KG1 (cell line): ENCODE measurements at places on chromosomes 6 and 20.

DNA sequence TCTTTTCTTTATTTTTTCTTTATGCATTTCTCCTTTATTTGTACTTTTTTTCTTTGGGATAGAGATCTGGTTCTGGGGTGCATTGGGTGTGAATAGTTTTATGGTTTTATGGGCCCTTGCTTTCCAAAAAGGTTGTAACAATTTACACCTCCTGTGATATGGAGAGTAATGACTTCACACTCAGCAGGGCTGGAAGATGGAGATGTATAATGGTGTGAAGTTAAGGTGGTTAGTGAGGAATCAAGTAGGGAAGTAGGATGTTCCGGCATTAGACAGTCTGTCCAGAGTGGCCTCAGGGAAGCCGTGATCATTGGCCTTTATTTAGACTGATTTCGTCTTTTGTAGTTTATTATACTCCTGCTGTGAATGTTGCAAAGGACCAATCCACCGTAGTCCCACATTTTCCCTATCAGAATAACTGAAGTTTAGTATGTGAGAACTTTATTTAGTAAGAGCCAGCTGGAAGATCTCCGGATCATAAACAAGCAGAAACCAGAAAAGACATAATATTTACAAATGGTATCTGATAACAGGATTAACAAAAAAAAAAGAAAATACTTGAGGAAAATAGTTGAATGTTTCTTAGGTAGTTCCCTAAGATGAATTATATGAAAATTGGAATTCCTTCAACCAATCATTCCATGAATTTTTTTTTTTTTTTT is 255.5 kb downstream of the TBC1D7 start:
- no peak for DNase-seq

DNA sequence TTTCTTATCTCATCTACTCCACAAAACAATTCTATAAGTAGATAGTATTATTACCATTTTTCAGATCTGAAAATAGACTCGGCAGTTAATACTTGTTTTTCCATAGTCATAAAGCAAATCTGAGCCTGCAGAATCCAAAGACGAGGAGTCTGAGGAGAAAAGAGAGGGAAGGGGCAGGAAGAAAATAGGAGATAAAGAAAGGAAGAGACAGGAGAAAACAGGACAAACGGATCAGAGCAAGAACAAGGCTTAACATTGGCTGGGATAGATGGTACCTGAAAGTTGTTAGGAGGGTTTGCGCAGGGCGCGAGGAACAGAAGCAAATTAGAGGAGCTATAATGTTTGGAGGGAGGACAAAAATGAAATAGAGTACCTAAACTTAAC is 639 bp upstream of the PPIL1 start:
- DNase-seq, result no peak

DNA sequence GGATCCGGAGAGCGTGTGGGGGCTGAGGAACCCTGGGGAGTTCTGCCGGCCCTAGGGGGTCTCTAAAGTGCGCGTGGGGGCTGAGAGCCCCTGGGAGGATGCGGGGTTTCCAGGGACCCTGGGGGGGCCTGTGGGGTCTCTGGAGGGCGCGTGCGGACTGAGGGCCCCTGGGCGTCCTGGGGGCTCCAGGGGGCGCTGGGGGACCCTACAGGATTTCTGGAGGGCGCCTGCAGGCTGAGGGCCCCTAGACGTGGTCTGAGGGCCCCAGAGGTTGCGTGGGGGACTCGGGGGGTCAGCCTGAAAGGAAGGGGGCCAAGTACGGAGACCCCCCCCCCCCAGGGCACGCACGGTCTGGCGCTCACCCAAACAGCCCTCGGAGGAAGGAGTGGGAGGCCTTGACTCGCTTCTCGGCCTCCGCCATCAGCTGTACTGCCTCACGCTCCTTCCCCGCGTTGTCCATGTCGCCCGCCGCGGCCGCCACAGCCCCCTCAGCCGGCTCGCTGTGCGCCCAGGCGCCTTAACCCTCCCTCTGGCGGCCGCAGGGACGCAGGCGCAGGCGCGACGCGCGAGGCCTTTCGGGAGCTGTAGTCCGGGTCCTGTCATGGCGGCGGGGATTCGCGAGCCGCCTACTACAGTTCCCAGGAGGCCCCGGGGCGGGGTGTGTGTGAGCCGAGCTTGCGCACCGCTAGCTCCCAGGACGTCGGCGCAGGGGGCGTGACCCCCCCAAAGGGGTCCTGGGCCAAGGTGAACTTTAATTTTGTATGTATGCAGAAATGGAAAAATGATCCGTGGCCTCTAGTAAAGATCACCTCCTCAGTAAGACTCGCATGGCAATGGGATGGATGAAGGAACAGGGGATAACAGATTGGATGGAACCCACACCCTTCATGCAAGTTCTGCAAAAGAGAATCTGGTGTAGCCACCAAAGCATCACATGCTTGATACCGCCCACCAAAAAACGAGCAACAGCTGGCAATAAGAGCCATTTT is at the start of gene NAPB:
NAPB (minus strand) TSS at position 546 of the 989 bp plus-strand sequence; CDS start at position 460, 86 bp downstream.
- peak; percentile 86 for DNase-seq

DNA sequence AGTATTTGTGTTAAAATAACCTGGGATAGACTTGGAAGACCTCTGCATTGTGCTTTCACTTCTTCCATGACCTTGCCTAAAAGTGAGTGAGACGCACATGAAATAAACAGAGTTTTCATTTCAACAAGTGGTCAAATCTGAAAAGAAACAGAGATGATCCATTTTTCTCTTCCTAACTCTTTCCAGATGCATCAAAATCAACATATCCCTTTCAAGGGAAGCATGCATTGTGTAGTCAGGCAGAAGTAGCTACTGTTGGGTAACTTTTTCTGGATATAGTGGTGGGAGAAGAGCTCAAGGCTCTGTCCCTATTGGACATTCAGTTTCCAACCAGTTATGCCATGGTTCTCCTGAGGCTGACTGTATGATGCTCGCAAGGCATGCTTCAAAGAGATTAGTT is 233.0 kb upstream of the JAG1 start:
- DNase-seq, result no peak

DNA sequence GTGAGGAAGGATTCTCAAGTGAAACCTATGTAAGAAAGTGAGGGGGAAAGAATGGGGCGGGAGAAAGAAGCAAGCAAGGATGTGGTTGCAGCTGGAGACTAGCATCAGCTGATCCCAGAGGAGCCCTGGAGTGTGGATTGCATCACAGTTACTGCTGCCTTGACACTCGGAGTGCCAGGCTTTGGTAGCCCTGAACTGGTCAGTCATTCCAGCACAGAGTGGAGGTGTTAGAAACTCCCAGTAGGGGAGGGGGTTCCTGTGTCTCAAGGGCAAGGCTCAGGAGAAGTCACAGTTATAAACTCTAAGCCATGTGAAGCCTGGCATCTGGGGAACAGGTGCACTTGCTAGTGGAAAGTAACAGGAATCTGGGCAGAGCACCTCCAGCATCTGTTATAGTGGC is 23.5 kb downstream of the SNAP25 start:
- DNase-seq, result no peak

- no peak for DNase-seq
These were observed 763 bp downstream of the C6orf47 start for GRCh38 chr6:31659649-31660380.

DNA sequence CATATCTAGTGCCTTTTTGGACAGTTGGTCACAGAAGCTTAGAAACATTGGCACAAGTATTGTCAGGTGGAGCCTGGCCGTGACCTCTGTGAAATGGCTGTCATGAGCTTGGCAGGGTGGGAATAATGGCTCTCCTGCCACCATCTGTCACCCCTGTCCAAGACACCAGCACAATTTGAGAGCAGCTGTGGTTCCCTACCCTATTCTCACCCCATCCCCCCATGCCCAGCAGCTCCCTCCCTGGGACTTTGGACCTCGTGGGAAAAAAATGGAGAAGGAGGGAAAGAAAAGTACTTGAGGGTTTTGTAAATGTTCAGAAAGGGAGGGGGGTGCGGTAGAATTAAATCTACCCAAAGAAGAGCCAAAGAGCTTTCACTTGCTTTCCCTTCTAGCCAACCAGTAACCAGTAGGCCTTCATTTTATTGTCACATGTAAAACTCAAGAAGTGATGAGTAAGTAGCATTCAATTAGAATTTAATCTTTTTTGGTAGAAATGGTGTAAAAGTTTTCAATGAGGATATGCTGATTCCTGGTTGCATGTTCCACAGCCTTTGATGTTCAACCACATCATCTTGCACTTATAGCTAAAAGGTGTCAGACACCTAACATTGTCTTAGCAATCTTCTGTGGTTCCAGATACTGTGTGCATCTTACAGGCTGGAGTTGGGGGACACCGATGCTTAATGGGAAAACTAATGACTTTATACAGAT is 263.5 kb upstream of the TAB2 start:
- DNase-seq, result no peak

- DNase-seq, result no peak
These were observed 185.6 kb downstream of the TSHZ2 start for GRCh38 chr20:53157443-53158408.

GRCh38 chr6:30915591-30915946 is 1.5 kb downstream of the VARS2 start:
- DNase-seq, result no peak

GRCh38 chr6:130188207-130188899 is 34.4 kb downstream of the SAMD3 start:
- no peak for DNase-seq

- DNase-seq, result no peak
These were observed 387.3 kb upstream of the EPHA7 start for GRCh38 chr6:93806409-93807270.

DNA sequence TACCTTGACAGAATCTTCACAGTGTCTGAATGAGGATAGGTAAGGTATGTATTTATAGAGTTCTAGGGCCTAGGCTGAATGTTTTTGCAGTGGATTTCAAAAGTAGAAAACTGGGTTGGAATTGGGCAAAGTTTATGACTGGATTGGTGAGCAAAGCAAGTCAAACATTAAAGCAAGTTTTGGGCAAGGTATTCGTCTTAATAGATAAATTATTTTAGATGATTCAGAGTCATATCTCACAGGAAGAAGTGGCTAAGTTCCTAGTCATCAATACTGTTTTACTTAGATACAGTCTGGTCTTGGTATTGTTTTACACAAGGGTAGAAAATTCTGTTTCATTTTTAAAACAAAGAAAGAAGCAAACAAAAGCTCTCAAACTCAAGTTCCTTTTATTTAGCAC is 284.1 kb upstream of the EPHA7 start:
- no peak for DNase-seq

DNA sequence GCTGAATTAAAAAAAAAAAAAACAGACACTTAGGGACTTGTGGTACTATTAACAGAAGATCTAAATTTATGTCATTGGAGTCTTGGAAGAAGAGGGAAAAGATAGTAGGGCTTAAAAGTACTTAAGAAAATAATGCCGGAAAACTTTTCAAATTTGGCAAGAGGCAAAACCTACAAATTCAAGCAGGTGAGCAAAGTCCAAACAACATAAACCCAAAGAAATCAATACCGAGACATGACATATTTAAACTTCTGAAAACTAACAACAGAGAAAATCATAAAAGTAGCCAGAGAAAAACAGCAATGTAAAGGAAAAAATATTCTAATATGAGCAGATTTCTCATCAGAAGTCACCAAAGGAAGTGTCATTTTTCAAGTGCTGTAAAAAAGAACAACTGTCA is 44.4 kb downstream of the EPM2A start:
- DNase-seq, result no peak

GRCh38 chr6:80402266-80402665 is 295.8 kb downstream of the BCKDHB start:
- no peak for DNase-seq

DNA sequence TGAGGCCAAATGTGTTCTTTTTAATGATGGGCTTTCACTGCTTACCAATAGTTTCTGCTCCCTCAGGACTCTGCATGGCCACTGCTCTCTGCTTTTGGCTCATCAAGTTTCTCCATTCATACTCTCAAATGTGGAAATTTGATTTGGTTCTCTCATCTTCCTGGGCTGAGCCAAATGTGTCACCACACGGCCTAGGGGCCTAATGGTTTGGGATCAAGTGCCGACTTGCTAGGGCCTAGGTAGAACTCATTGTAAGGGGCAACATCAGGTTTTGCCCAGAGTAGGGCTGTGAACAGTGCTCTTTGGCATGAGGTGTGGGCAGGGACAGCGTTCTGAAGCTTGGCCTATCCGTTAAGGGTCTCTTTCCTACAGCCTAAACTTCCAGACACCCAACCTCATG is 3.9 kb upstream of the MRPS10 start:
- no peak for DNase-seq

DNA sequence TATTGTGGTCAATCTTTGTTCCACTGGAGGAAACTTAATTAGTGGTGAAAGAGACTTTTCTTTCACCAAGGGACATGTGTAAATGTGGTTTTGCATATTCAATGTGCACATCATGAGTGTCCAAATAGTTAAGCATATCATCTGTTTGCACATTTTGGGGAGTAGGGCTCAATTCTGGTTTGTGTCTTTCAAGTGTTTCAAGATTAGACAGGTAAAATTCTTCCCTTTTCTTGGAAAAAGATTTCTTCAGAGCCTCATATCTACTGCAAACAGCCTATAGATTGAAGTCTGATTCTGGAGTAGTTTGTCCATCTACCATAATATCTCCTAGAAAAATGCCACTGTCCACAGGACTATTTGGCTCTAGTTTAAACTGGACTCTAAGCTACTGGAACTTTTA is 26.9 kb upstream of the DEFB118 start:
- no peak for DNase-seq

DNA sequence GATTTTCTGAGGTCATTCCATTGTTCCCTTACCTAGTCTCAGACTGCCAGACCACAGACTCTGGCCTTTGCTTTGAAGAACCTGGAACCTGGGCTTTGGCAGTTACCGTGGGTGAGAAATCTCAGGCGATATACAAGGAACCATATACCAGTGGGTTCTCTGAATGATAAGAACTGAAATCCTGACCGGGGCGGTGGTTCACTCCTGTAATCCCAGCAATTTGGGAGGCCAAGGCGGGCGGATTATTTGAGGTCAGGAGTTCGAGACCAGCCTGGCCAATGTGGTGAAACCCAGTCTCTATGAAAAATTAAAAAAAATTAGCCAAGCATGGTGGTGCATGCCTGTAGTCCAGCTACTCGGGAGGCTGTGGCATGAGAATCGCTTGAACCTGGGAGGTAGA is 14.3 kb upstream of the SGK2 start:
- no peak for DNase-seq

- DNase-seq, result no peak
These were observed 41.7 kb downstream of the CHMP4B start for GRCh38 chr20:33852626-33853506.

DNA sequence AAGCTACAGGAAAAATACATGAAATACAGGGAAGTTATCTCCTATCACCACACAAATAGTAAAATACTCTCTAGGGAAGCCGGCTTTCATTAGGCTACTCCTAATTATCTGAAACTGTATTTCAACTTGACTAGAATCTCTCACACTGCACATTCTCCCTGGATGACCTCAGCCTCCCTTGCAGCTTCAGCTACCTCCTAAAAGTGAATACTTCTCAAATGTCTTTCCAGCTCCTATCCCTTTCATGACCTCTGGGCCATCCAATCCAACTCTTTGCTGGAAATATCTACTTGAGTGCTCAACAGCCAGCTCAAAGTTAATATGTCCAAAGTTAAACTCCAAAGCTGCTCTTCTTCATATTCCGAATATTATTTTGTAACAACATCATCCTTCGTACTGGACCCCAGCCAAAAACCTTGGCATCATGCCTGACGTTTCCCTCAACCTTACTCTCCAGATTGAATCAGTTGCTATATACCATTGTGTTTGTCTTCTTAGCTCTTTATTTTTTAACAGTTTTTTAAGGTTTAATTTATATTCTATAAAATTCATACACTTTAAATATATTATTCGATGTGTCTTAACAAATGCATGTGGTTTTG is 29.4 kb upstream of the KIF6 start:
- DNase-seq, result no peak

GRCh38 chr20:5511505-5511904 is 194.8 kb upstream of the PROKR2 start:
- DNase-seq, result no peak

- DNase-seq, result no peak
These were observed 400.4 kb upstream of the PTCHD4 start for GRCh38 chr6:48511378-48511777.
